ENCODE measurements at places on chromosomes 7 and 10.

DNA sequence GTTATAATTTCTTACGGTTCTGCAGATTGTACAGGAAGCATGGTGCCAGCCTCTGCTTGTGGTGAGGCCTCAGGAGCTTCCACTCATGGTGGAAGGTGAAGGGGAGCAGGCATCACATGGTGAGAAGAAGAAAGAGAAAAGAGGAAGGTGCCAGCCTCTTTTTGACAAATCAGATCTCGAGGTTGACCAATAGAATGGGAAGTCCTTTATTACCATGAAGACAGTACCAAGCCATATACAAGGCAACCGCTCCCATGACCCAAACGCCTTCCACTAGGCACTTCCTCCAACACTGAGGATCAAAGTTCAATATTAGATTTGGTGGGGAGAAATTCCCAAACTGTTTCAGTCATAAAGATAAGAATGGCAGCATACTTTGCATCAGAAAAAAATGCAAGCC, 502.8 kb downstream of the GLRX3 start:
- DNase-seq = no peak

- no peak for DNase-seq
Observed at GRCh38 chr7:133491201-133491691, 238.4 kb downstream of the EXOC4 start.

DNA sequence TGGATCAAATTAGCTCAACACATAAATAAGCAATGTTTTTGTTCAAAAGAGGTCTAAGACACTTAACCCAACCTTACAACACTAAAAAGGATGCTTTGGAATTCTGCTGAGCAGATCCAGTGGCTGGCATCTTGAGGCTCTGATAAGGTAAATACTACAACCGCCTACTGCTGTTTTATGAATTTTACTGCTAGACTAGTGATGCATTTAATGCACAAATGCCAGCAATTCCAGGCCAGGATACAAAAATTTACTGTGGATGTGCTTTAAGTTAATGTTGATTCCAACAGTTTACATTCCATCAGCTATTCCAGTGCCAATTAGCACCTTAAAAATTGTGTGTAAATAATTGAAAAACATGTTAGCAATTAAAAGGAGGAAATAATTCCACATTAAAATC, 261.3 kb downstream of the PARD3 start:
- no peak for DNase-seq

- DNase-seq = no peak
Observed at GRCh38 chr10:8088504-8088903, 34.0 kb downstream of the GATA3 start.

DNA sequence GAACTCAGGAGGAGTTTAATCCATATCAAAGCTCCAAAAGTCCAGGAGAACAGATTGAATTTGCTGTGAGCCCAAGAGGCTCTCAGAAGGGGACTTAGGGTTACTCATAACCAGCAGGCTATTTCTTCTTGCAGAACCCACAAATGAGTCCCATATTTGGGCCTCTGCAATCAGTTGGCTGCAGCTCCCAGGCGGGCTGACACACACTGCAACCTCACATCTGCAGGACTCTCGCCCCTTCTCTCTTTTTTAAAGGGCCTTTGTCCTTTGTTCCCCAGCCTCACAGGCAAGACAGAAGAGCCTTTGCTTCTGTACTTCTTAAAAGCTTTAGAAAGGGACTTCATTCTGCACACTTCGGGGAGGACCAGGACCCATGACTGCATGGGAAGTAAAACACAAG, 26.7 kb downstream of the CREB3L2 start:
- peak; percentile 52 for DNase-seq

DNA sequence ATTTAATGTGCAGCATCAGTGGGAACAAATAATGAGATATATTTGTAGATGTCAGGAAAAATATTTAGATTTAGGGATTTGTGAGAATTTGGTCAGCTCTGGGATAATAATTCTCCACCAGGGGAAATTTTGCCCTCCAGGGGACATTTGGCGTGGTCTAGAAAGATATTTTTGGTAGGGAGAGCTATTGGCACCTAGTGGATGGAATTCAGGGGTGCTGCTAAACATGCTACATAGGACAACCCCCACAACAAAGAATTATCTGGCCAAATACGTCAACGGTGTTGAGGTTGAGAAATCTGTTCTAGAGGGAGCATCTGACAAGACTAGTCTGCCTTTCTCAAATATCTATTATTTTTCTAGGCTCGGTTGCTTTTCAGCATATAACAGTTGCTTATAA, 2.1 kb downstream of the ADK start:
- peak; percentile 83 for DNase-seq

DNA sequence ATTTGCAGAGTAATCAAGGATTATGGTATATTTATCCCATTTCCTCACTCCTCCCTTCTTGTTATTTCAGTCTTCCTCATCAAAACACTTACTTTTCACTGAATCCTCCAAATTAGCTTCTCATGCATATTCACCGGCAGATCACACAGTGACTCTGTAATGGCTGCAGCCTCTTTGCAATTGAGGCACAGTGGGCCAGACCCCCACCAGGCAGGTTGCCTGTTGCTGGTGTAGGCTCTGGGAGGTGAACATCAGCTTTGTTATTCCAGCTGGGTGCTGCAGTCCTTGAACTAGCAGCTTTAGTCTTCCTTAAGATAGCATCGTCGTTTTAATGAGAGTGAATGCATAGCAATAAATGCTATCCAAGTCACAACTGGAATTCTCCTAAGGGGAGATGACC, 449.3 kb downstream of the CNTNAP2 start:
- no peak for DNase-seq

GRCh38 chr10:31135171-31135570, 103.5 kb upstream of the ZNF438 start:
- no peak for DNase-seq

DNA sequence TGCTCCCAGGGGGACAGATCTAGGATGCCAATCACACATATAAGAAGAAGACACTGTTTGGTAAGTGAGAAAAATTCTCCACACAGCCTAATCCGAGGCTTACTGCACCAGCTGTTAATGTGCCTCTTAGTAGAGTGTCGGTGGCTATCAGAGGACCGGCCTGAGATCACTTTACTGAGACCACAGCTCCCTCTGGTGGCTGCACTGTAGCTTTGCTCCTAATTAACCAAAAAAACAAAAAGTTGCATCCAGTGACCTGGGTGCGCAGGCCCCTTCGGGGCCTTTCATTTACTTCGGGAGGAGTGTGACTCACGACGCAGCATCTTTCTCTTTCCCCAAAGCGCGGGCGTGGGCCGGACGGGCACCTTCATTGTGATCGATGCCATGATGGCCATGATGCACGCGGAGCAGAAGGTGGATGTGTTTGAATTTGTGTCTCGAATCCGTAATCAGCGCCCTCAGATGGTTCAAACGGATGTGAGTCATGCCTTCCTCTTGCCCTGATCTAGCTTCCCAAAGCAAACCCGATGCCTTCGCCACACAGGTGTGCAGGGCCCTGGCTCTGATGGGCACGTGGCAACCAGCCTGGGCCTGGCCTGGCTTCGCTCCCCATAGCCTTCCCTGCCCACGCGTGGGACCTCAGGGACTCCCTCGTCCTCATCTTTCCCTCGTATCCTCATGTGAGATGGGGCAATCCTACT, 56.7 kb downstream of the MKI67 start:
- peak; percentile 86 for DNase-seq

- DNase-seq = no peak
Observed at GRCh38 chr10:49625411-49625810, 11.6 kb downstream of the CHAT start.

DNA sequence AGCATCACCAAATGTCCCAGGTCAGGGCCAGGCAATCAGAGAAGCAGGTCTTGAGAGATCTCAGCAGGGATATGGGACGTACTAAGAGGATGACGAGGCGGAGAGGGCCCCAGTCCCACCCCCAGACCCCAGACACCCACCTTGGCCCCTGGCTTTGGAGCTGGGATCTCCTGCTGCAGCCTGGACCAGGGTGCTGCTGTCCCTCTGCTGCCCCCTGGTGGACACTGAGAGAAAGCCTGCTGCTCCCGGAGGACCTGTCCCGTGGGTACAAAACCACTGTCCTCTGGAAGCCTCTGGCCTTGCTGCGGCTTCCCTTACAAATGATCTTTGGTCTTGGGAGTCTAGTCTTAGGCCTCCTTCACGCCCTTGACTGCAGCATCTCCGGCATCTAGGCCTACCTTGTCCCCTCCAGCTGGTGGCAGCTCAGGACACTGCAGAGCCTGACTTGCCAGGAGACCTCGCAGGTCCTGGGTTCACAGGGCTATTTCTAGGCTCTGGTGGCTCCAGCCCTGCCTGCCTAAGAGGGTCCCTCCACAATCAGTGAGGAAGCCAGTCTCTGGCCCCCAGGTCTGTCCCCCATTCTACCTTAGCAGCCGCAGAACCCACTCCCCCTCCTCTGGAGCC, 97.1 kb downstream of the RGS10 start:
- peak; percentile 84 for DNase-seq

DNA sequence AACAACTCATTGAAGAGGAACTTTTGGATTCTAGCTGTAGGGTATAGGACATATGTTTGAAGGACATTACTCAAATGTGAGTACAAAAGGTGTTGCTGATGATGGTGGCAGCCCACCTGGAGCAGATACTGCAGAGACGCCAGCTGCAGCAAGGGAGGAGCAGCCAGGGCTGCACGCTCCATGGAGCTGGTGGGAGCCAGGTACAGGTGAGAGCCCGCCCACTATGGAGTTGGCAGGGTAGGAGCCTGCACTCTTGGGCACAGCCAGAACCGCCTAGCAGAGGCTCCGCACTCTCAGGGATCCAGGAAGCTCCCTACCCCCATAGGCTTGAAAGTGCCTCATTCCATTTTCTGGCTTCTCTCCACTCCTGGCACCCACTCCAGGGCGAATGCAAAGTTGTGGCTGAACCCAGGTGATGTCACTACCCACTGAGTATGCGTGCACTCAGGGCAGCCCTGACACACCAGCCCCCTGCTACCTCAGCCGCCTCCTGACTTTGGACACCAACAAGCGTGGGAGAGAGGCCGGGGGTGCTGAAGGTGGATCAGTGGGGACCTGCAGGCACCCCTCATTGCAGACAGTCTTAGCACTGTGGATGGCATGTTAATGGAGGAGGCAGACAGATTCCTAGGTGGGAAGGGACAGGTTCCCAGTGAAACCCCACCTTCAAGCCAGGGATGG, 761.1 kb downstream of the IPMK start:
- no peak for DNase-seq

DNA sequence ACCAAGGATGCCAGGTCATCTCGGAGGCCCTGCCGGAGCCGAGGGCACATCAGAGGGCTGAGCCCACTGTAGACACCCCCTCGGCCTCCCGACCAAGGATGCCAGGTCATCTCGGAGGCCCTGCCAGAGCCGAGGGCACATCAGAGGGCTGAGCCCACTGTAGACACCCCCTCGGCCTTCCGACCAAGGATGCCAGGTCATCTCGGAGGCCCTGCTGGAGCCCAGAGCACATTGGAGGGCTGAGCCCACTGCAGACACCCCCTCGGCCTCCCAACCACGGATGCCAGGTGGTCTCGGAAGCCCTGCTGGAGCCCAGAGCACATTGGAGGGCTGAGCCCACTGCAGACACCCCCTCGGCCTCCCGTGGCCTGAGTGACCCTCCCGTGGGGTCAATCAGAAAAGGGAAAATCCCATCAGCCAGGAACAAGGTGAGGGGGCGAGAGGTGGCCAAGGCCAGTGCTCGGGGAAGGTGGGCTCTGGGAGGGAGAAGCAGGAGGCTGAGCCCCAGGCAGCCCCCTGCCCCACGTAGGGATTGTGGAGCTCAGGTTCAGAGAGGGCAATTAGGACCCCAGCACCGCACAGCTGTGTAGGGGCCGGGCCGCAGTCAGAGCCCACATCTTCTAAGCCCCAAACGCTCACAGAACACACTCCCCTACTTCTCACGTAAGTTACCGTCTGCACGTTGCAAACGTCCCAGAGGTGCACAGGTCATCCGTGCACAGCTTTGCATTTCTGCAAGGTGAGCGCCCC, 37.6 kb upstream of the FOXL3 start:
- DNase-seq = no peak

- DNase-seq = no peak
Observed at GRCh38 chr10:22477334-22478287, 132.3 kb downstream of the SPAG6 start.

DNA sequence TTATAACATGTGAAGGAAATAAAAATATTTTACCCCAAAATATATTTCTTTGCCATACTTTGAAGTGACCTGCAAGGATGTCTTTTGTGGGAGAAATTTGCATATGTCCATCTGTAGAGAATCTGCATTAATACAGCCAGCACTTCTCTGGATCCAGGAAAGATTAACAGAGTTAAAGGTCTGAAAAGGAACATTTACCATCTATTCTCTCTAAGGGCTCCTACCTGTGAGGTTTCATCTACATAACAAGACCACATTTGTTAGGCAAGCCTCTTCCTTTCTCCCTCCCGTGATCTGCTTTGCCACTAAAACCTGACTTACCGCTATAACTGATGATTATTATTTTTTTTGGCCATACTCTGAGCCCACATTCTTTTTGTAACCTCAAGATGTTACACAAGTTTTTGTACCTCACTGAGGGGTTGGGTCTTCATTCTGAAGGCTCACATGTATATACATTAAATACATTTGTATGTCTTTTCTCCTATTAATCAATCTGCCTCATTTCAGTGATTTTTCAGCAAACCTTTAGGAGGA, 129.4 kb downstream of the AKR1D1 start:
- peak; percentile 27 for DNase-seq

DNA sequence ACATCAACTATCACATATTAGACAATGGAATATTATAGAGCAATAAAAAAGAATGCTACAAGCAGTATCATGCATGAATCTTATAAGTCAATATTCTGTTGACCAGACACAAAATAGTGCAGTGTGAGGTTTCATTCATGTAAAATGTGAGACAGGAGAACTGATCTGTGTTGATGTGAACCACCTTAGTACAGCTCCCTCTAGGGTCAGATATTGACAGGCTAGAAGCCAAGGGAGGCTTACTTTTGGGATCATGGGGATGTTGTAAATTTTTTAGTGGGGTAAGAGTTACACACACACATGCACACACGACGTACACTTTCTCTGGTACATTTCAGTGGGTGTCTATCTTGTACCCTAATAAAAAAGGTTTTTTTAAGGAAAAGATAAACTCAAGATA, 231.6 kb upstream of the FOXK1 start:
- no peak for DNase-seq

- DNase-seq = no peak
Observed at GRCh38 chr10:97922022-97922758, 72.5 kb downstream of the GOLGA7B start.

GRCh38 chr7:78172267-78172757, 373.7 kb downstream of the PHTF2 start:
- DNase-seq = no peak

- no peak for DNase-seq
Observed at GRCh38 chr10:3738855-3739350, 46.1 kb downstream of the KLF6 start.

- peak; percentile 75 for DNase-seq
Observed at GRCh38 chr7:13742811-13743210, 246.7 kb downstream of the ETV1 start.

GRCh38 chr10:61943674-61944378, 42.3 kb downstream of the ARID5B start:
- peak; percentile 83 for DNase-seq

- DNase-seq = no peak
Observed at GRCh38 chr10:28631896-28632583, 45.3 kb upstream of the BAMBI start.

GRCh38 chr10:113003052-113003451, 53.0 kb downstream of the TCF7L2 start:
- DNase-seq = no peak
